Endodermal cell (in vitro differentiated cells): ENCODE measurements at places on chromosomes 1 and 21. TPM values are rescaled to one million over a fixed set of nuclear protein-coding genes. Genes with fewer than 3 reads are reported as not detected.

Gene HSPG2
- total RNA-seq, result 222 to 242 TPM (median 237 TPM) in 3 replicates

- no peak for DNase-seq
Observed at GRCh38 chr21:21232320-21232719, 234.1 kb downstream of the NCAM2 start.

DNA sequence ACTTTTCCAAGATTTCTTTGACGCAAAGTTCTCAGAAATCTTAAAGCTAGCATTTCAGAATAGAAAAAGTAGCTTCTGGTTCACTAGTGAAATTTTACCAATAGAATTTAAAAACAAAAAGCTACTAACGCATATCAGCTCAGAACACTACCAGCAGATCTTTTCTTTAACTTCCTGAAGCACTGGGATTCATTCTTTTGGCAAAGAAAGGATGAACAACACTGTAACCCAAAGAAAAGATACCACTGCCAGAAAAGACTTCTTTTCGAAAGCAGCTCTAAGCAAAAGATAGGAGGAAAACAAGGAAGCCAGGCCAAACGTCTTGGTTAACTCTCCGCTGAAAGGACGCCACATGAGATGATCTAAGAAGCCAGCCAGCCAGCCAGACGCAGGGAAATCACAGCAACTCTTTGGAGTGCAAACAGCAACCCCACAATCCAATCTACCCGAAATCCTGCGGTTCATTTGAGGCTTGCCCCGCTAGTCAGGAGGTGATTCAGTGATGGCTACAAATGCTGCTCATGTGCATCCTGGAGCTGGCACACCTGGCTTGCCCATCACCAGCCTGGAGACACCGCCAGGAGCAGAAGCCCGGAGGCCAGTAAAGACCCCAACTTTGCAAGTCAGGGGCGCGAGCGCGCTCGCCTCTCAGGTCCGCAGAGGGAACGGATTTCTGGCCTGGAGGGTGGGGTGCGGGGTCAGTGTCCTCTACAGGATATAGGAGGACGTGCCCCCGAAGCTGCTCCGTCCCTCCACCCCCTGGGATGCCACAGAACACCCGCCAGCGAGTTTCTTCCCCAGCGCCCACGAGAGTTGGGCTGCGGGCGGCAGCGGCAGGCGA is 812 bp downstream of the NBPF1 start:
- DNase-seq, result peak; percentile 92

DNA sequence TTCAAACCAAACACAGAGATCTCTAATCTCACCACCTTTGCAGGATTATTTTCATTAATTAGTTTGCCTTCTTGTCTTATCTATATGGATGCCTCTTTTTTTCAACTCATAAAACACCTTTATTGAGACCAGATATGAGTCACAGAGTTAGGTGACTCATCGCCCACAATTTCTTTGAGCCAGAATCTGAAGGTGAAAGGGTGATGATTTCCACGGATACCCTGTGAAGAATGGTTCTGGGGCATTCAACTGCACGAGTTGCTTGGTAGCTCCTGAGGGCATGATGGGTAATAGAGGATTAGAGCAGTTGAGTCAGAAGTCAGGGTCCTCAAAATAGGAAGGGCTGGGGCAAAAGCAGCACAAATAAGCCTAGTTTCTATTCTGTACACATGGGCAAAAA is 128.2 kb downstream of the TBX19 start:
- peak; percentile 19 for DNase-seq

- no peak for DNase-seq
Observed at GRCh38 chr1:92365378-92366039, 66.7 kb downstream of the RPAP2 start.

Gene CAMK2N1
- 6.0 to 16.2 TPM (median 13.4 TPM) in 3 replicates for total RNA-seq

GRCh38 chr1:236258114-236258622 is 23.6 kb downstream of the ERO1B start:
- no peak for DNase-seq
